ENCODE measurements at places on chromosomes 2 and 18.

- H3K27ac ChIP-seq, result no peak overlapping the region
- H3K36me3 ChIP-seq, result no peaks in the 10 kb centered on the region
- H3K27me3 ChIP-seq, result no peaks in the 10 kb centered on the region
- H3K4me1 ChIP-seq, result peaks cover 4% of the 10 kb centered on the region
Measured at GRCh38 chr2:109242654-109243331, 113.8 kb downstream of the SH3RF3 start.

- no peaks in the 10 kb centered on the region for H3K27me3 ChIP-seq
- H3K36me3 ChIP-seq, result no peaks in the 10 kb centered on the region
- H3K4me1 ChIP-seq, result peaks cover 22% of the 10 kb centered on the region
- no peak overlapping the region for H3K4me3 ChIP-seq
- no peak overlapping the region for H3K27ac ChIP-seq
- DNase-seq, result no peak
Measured at GRCh38 chr2:16639431-16639830, 26.2 kb downstream of the CYRIA start.

GRCh38 chr2:43225788-43226557 is 433 bp downstream of the ZFP36L2 start:
- peak; percentile 75 for DNase-seq
- no peaks in the 10 kb centered on the region for H3K27me3 ChIP-seq

DNA sequence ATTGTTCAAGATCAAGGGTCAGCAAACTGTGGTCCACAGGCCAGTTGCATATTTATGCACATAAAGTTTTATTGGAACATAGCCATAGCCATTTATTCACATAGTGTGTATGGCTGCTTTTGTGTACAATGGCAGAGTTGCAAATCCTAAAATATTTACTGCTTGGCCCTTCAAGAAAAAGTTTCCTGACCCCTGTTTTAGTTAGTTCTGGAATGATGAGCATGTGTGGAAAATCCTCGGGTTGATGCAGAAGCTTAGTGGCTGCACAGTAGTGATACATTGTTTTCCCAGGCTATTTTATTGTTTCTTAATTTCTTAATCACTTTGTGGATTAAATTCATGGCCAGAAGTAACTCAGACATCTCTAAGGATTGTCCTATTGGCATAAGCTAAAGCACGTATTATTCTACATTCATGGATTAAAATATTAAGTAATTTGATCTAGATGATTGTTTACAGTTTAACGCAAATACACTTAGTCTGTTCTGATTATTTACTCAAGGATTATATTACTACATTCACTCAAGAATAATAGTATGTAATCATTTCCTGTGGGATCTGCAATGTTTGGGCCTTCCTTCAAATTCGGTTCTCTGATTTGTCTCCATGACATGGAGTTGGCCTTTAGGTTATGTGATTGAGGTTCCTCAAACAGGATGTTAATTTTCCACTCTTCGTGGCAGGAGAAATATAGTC is 165.5 kb downstream of the TMEM247 start:
- H3K36me3 ChIP-seq, result peaks cover 3% of the 10 kb centered on the region
- H3K27ac ChIP-seq, result no peak overlapping the region
- no peak for DNase-seq
- H3K4me3 ChIP-seq, result no peak overlapping the region
- peaks cover 4% of the 10 kb centered on the region for H3K4me1 ChIP-seq

DNA sequence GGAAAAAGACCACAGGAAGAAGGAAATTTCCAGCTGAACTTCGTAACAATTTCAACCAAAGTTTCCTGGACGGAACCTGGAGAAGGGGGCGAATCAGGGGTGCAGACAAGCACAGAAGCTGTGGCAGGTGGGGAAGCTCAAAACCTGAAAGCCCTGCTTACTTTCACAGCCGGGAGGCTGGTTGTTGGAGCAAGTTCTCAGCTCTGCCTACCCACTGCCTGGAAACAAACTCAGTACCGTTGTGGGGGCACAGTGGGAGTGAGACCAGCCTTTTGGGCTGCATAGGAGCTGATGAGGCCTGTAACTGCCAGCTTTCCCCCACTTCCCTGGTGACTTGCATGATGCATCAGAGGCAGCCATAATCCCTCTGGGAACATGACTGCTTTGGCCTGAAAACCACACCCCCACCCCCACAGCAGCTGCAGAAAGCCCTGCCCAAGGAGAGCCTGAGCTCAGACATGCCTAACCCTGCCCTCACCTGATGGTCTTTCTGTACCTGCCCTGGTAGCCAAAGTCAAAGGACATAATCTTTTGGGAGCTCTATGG is 207.0 kb upstream of the VWC2L start:
- no peak overlapping the region for H3K27ac ChIP-seq
- peaks cover 1% of the 10 kb centered on the region for H3K4me1 ChIP-seq
- no peaks in the 10 kb centered on the region for H3K36me3 ChIP-seq
- H3K27me3 ChIP-seq, result no peaks in the 10 kb centered on the region
- no peak for DNase-seq

DNA sequence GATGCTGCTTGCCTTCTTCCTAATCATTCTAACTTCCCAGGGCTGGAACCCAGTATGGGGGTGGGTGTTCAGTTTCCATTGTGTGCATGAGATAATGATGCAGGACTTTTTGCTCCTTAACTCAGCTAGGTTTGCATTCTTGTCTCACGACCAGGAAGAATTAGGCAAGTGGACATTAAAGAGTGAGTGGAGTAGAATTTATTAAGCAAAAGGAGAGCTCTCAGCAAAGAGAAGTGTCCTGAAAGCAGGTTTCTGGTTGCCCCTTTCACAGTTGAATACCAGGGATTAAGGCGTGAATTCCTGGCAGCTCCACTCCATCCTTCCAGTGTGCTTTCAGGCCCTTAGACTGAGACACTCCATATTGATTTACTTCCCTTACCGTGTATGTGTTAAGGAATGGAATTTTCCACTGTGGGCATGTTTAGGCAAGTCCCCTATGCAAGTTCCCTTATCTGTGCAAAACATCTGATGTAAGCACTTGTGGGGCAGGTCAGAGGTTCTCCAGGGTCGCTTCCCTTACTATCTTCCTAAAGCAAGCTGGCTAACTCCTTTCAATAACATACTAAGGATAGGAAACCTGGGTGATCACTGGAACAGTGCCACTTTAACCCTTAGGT is 126.5 kb downstream of the GPR39 start:
- H3K27me3 ChIP-seq, result no peaks in the 10 kb centered on the region
- H3K4me3 ChIP-seq, result no peak overlapping the region
- H3K27ac ChIP-seq, result peak overlapping the region; percentile 30
- DNase-seq, result no peak
- H3K4me1 ChIP-seq, result peaks cover 6% of the 10 kb centered on the region

DNA sequence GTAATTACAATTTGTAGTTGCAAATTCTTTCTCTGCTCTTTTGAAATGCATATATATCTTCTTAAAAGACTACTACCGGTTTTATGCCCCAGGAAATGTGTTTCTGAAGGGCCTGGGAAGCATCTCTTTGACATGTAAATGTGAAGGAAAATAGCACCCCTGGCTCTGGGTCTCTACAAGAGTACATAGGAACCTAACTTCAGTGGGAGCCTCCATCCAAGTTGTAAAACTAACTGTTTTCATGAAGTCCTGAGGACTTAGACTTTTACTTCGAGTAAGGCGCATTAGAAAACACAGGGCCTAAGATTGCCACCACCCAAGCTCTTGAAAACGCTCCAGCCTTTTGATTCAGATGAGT is 99.4 kb downstream of the CBLN2 start:
- H3K27me3 ChIP-seq, result no peaks in the 10 kb centered on the region
- H3K27ac ChIP-seq, result no peak overlapping the region
- no peaks in the 10 kb centered on the region for H3K4me1 ChIP-seq
- no peak overlapping the region for H3K4me3 ChIP-seq

DNA sequence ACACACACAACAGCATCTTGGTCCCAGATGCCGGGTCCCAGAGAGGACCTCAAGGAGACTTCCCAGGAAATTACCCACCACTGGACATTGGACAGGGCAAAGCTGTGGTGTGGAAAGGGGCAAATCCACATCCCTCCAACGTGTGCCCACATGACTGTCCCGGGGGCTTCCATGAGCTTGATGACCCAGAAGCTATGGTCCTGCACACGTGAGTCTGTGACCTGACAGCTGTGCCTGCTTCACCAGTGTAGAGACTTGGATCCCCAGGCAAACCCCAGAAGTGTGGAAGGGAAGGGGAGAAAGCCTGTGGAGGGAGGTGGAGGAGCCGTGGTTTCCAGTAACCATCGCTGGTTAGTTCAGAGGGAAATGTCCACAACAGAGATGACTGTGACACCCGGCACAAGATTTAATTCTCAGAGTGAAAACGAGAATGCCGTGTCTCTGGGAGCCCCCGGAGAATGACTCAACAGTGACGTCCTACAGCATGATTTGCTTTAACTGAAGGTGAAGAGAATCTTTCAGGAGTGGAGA is 19.1 kb upstream of the GPR55 start:
- no peaks in the 10 kb centered on the region for H3K36me3 ChIP-seq
- no peak overlapping the region for H3K27ac ChIP-seq
- H3K4me1 ChIP-seq, result no peaks in the 10 kb centered on the region
- H3K27me3 ChIP-seq, result no peaks in the 10 kb centered on the region
- DNase-seq, result no peak
- no peak overlapping the region for H3K4me3 ChIP-seq

GRCh38 chr2:230658877-230659652 is 53.6 kb upstream of the CAB39 start:
- no peak overlapping the region for H3K4me3 ChIP-seq
- H3K27ac ChIP-seq, result no peak overlapping the region
- DNase-seq, result no peak
- H3K27me3 ChIP-seq, result peaks cover 78% of the 10 kb centered on the region
- H3K4me1 ChIP-seq, result no peaks in the 10 kb centered on the region

GRCh38 chr2:175402571-175402970 is 221.1 kb upstream of the ATP5MC3 start:
- no peak overlapping the region for H3K27ac ChIP-seq
- no peaks in the 10 kb centered on the region for H3K4me1 ChIP-seq
- H3K27me3 ChIP-seq, result no peaks in the 10 kb centered on the region
- no peak overlapping the region for H3K4me3 ChIP-seq
- DNase-seq, result no peak

DNA sequence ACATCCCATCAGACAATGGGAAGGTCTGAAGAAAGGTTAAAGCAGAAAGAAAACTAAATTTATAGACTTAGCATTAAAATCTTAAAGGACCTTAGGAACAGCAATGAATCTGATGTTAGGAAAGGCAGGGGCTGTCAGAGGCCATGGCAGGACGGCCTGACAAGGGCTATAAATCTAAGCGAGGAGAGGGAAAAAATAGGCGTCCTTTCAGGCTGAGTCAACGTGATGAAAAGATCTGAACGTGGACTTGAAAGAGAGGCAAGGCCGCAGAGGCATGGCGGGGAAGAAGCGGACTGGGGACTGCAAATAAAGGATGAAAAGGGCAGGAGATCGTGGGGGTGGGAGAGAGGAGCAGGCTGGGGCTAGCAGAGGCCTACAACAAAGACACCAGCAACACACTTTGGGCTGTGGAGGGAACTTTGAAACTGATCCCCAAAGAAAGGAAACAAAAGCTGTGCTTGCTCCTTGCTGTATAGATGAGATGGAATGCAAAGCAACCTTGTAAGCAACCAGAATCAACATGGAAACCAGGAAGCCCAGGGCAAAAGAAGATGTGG is 145.6 kb downstream of the NRP2 start:
- H3K36me3 ChIP-seq, result no peaks in the 10 kb centered on the region
- peaks cover 5% of the 10 kb centered on the region for H3K4me1 ChIP-seq
- DNase-seq, result no peak
- H3K27me3 ChIP-seq, result peaks cover 8% of the 10 kb centered on the region

GRCh38 chr2:168525716-168526446 is 69.8 kb downstream of the CERS6 start:
- H3K27ac ChIP-seq, result no peak overlapping the region
- peaks cover 6% of the 10 kb centered on the region for H3K4me1 ChIP-seq
- DNase-seq, result no peak
- H3K36me3 ChIP-seq, result no peaks in the 10 kb centered on the region
- H3K4me3 ChIP-seq, result no peak overlapping the region

GRCh38 chr2:101854877-101855276 is 136.9 kb upstream of the IL1R2 start:
- H3K27me3 ChIP-seq, result no peaks in the 10 kb centered on the region
- no peak for DNase-seq
- no peaks in the 10 kb centered on the region for H3K4me1 ChIP-seq
- H3K27ac ChIP-seq, result no peak overlapping the region
- H3K4me3 ChIP-seq, result no peak overlapping the region

GRCh38 chr2:54289917-54290316 is 33.9 kb upstream of the TSPYL6 start:
- H3K27me3 ChIP-seq, result no peaks in the 10 kb centered on the region
- no peak overlapping the region for H3K27ac ChIP-seq
- H3K36me3 ChIP-seq, result no peaks in the 10 kb centered on the region

DNA sequence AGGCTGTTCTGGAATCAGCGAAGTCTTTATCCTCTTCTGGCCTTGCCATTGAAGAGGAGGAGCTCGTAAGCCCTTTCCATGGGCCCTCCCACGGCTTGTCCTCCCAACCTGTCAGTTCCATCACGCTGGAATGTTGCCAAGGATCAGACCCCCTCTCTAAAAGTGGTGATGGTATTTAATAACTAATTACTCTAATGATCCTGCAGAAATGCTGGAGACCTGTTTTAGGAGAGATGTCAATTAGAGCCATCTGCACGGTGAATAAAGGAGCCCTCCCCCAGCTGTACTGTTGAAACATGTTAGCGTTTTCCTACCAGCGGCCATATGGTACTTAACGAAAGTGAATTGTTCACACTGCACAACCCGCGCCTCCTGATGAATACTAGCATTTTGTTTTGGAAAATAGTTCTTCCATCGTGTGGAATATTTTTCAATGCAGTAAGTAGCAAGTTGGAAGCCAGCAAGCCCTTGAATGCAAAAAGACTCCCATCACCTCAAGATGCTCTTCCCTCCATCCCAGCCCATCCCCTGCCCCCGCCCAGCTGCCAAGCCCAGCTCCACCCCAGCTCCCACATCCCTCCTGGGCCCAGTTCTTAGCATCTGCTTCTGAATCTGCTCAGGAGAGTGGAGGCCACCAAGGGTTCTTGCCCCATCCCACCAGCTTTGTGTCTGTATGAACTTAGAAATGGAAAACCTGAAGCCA is 145.4 kb downstream of the KLHL29 start:
- H3K4me3 ChIP-seq, result no peak overlapping the region
- no peak overlapping the region for H3K27ac ChIP-seq
- no peaks in the 10 kb centered on the region for H3K36me3 ChIP-seq
- H3K4me1 ChIP-seq, result peaks cover 18% of the 10 kb centered on the region
- no peak for DNase-seq
- H3K27me3 ChIP-seq, result no peaks in the 10 kb centered on the region

GRCh38 chr2:37571587-37572136 is 99.8 kb downstream of the CDC42EP3 start:
- no peak overlapping the region for H3K4me3 ChIP-seq
- no peaks in the 10 kb centered on the region for H3K27me3 ChIP-seq
- no peak for DNase-seq
- H3K27ac ChIP-seq, result no peak overlapping the region
- no peaks in the 10 kb centered on the region for H3K36me3 ChIP-seq
- H3K4me1 ChIP-seq, result peaks cover 12% of the 10 kb centered on the region

- H3K4me1 ChIP-seq, result no peaks in the 10 kb centered on the region
- H3K36me3 ChIP-seq, result no peaks in the 10 kb centered on the region
- H3K4me3 ChIP-seq, result no peak overlapping the region
- H3K27me3 ChIP-seq, result no peaks in the 10 kb centered on the region
- H3K27ac ChIP-seq, result no peak overlapping the region
Measured at GRCh38 chr2:25692143-25692542, 18.8 kb upstream of the DTNB start.

- peaks cover 32% of the 10 kb centered on the region for H3K4me1 ChIP-seq
- no peaks in the 10 kb centered on the region for H3K36me3 ChIP-seq
- no peak for DNase-seq
- no peak overlapping the region for H3K4me3 ChIP-seq
- no peaks in the 10 kb centered on the region for H3K27me3 ChIP-seq
Measured at GRCh38 chr18:7822435-7823331, 255.6 kb downstream of the PTPRM start.

- DNase-seq, result no peak
- no peaks in the 10 kb centered on the region for H3K36me3 ChIP-seq
- H3K27me3 ChIP-seq, result no peaks in the 10 kb centered on the region
- H3K4me3 ChIP-seq, result no peak overlapping the region
Measured at GRCh38 chr2:203740871-203741281, 34.4 kb downstream of the CD28 start.
